ENCODE measurements at places on chromosomes 6 and 20. TPM values are rescaled to one million over a fixed set of nuclear protein-coding genes. Genes with fewer than 3 reads are reported as not detected.
A peak's percentile ranks its signal among the peaks of the same experiment; 100 is the strongest.

GRCh38 chr6:22411376-22412105 is 114.7 kb upstream of the PRL start:
- H3K4me3 ChIP-seq = no peak overlapping the region
- H3K27me3 ChIP-seq = no peaks in the 10 kb centered on the region
- no peaks in the 10 kb centered on the region for H3K4me1 ChIP-seq
- no peak for DNase-seq

DNA sequence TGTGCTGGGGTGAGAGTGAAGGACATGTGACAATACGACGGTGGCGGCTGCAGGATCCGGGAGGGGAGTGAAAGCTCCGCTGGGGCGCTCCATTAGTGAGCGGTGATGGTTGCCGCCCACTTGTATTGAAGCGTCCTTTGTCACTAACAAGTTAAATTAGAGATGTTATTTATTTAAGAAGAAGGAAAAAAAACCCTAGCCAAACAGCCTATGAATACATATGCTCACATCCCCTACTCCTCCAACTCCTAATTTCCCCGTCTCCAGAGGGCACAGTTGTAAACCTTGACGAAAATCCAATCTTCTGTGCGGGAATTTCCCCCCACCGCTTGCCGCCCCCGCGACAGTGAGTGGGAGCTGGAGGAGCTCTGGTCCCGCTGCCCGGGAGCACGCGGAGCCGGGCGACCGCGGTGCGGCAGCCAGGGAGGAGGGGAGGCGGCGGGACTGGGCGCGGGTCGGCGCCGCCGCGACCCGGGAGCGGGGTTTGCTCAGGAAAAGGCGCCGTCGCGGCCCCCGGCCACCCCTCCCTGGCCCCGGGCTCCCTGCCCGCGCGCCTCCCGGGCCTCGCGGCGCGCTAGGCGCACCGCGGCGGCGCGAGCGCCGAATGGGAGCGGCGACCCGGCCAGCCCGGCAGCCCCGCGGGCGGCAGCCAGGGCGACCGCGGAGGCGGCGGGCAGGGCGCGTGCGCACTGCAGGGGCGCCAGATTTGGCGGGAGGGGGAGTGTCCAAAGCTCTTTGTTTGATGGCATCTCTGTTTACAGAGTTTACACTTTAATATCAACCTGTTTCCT is at the start of gene MYB:
MYB (plus strand) TSS at position 767 of the 791 bp plus-strand sequence. CDS start 206 bp downstream, outside the sequence.
- H3K4me1 ChIP-seq = peaks cover 28% of the 10 kb centered on the region
- peak within 1 kb of the TSS; percentile 26 for H3K4me3 ChIP-seq
- peaks cover 21% of the 10 kb centered on the region for H3K27me3 ChIP-seq
- DNase-seq = no peak
- no peaks in the 10 kb centered on the region for H3K36me3 ChIP-seq

Gene MUC21
- not detected for total RNA-seq

Gene FHL5
- total RNA-seq = 12.7 TPM

GRCh38 chr20:51377132-51377531 is 165.4 kb downstream of the NFATC2 start:
- peak; percentile 30 for DNase-seq
- H3K4me1 ChIP-seq = peaks cover 3% of the 10 kb centered on the region
- H3K4me3 ChIP-seq = no peak overlapping the region
- no peaks in the 10 kb centered on the region for H3K27me3 ChIP-seq
- no peaks in the 10 kb centered on the region for H3K36me3 ChIP-seq

Gene BPIFB2
- total RNA-seq = not detected

DNA sequence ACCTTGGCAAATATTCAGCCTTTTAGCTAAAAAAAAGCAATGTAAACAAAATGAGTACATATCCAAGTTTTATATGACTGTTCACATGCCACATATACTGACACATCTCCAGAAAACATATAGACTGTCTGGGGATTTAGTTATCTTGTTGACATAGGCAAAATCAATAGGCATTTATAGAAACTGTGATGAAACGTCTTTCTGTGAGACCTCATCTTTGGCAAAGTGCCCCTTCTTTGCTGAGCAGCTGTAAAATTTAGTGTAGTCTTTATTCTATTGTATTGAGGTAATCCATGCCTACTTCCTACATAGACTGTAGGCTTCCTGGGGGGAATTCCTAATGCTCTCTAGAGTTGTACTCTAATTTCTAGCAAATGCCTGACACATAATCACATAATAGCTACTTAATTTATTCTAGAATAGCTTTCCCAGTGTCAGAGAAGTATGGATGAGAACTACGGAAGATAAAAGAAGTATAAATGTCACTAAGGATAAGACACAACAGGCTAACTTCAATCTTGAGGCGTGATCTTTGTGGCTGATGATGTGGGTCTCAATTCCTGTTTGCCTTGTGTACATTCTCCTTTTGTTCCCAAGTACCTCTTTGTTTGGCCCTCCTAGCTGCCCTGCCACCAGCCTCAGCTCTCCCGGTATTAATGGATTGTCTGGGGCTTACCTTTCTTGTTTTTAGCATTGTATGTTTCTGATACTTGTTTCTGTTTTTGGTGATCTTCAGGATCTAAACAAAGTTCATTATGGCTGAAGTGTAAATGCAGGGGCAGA is 30.6 kb downstream of the PTCHD4 start:
- H3K27me3 ChIP-seq = no peaks in the 10 kb centered on the region
- no peaks in the 10 kb centered on the region for H3K36me3 ChIP-seq
- no peak for DNase-seq
- H3K4me3 ChIP-seq = no peak overlapping the region
- no peak overlapping the region for H3K27ac ChIP-seq
- no peaks in the 10 kb centered on the region for H3K4me1 ChIP-seq

Gene RGL2
- total RNA-seq = 33.2 TPM

GRCh38 chr20:52918311-52918710 is 53.8 kb upstream of the TSHZ2 start:
- no peaks in the 10 kb centered on the region for H3K4me1 ChIP-seq
- no peaks in the 10 kb centered on the region for H3K36me3 ChIP-seq
- no peak for DNase-seq

DNA sequence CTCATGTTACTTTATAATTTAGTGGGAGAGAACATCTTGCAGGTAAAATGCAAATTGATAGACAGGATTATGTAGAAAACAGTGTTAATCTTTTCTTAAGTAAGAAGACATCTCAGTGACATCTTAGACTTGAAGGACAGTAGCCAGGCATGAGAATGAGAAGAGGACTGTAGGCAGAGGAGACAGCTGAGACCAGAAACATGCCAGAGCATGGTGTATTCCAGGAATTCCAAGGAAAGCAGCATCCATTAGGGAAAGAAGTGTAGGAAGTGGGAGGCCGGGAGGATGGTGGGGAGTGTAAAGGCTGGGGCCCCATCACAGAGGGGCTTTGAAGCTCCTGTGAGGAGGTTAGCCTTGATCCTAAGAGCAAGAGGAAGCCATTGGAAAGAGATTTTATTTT is 225.6 kb downstream of the ARID1B start:
- no peak overlapping the region for H3K27ac ChIP-seq
- no peaks in the 10 kb centered on the region for H3K27me3 ChIP-seq
- no peak overlapping the region for H3K4me3 ChIP-seq
- no peaks in the 10 kb centered on the region for H3K4me1 ChIP-seq

DNA sequence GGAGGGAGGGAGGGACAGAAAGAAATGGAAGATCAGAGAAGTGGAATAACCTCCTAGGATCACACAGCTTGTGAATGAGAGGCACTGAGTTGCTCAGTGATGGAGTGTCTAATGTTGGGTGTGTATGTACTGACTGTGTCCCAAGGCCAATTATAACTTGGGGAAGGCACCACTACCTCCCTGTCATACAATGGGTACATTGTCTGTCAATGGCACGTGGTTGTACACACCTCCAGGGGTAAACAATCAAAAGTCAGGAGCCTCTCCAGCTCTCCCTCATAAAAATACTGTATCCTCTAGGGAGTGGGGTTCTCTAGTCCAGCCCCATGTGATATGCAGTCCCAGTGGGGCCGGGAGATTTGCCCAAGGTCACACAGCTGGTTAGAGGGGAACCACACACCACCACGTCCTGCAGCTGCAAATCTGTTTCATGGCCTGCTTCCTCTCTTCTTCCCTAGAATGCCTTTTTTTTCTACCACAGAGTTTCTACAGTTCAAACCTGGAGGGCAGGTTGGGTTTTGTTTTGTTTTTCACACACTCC is 112.5 kb downstream of the SNX5 start:
- no peak overlapping the region for H3K27ac ChIP-seq
- H3K4me1 ChIP-seq = no peaks in the 10 kb centered on the region
- DNase-seq = no peak
- no peaks in the 10 kb centered on the region for H3K27me3 ChIP-seq
- H3K36me3 ChIP-seq = no peaks in the 10 kb centered on the region

Gene BHLHE23
- total RNA-seq = not detected

GRCh38 chr6:109050012-109050411 is 44.6 kb downstream of the SESN1 start:
- no peak overlapping the region for H3K27ac ChIP-seq
- no peak overlapping the region for H3K4me3 ChIP-seq
- no peaks in the 10 kb centered on the region for H3K4me1 ChIP-seq
- no peaks in the 10 kb centered on the region for H3K36me3 ChIP-seq

Gene LRP11
- total RNA-seq = 17.8 TPM

Gene SUMO4
- 3.4 TPM for total RNA-seq

Gene CRIP3
- total RNA-seq = not detected

DNA sequence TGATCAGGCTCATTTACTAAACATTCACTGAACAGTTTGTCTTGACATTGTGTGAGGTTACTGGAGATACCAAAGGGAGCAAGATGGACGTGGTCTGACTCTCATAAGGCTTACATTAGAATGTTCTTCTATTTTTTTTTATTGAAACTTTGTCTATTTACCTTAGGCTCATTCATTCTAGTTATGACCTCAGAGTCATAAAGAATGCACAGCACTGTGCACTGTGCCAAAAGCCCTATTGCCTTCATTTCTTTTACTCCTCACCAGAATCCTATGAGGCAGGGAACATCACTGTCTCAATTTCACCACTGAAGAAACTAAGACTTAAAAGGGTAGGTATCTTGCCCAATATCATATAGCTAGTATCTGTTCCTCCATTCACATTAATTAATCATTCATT is 94.5 kb downstream of the MAP3K7 start:
- no peak overlapping the region for H3K27ac ChIP-seq
- H3K4me1 ChIP-seq = no peaks in the 10 kb centered on the region
- H3K4me3 ChIP-seq = no peak overlapping the region
- no peaks in the 10 kb centered on the region for H3K27me3 ChIP-seq

DNA sequence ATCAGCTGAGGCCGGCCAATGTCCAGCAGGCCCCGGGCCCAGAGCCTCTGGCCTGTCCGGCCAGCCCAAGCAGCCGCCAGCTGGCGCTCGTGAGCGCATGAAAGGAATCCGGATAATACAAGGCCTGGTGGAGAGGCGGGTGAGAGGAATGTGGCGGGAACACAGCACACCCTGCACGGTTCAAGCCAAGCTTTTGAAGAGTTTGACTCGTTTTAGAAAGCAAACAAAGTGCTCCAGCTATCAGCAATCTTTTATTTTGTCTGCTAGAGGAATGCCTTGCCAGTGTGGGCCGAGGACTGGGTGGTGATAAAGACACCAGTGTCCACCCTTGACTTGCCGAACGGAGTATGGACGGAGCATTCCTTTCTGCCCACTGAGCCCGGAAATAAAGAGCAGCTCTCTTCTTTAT is 9.3 kb upstream of the NEDD9 start:
- H3K4me1 ChIP-seq = no peaks in the 10 kb centered on the region
- peak; percentile 79 for DNase-seq
- no peaks in the 10 kb centered on the region for H3K36me3 ChIP-seq
- H3K27me3 ChIP-seq = no peaks in the 10 kb centered on the region
- no peak overlapping the region for H3K4me3 ChIP-seq

Gene CST4
- not detected for total RNA-seq

GRCh38 chr20:40471261-40471629 is 217.8 kb downstream of the MAFB start:
- no peaks in the 10 kb centered on the region for H3K36me3 ChIP-seq
- no peaks in the 10 kb centered on the region for H3K4me1 ChIP-seq
- no peak overlapping the region for H3K4me3 ChIP-seq
- H3K27ac ChIP-seq = no peak overlapping the region
- no peaks in the 10 kb centered on the region for H3K27me3 ChIP-seq

Gene C20orf144
- 0.66 TPM for total RNA-seq

- no peak overlapping the region for H3K4me3 ChIP-seq
- H3K27me3 ChIP-seq = no peaks in the 10 kb centered on the region
- peaks cover 94% of the 10 kb centered on the region for H3K36me3 ChIP-seq
- DNase-seq = no peak
- no peak overlapping the region for H3K27ac ChIP-seq
Observed at GRCh38 chr6:149593408-149593807, 27.2 kb downstream of the GINM1 start.

GRCh38 chr6:132364306-132365074 is 36.8 kb downstream of the MOXD1 start:
- no peaks in the 10 kb centered on the region for H3K27me3 ChIP-seq
- no peak overlapping the region for H3K4me3 ChIP-seq
- H3K27ac ChIP-seq = no peak overlapping the region
- H3K36me3 ChIP-seq = no peaks in the 10 kb centered on the region
- no peaks in the 10 kb centered on the region for H3K4me1 ChIP-seq

Gene HLA-DRB5
- total RNA-seq = 20.8 TPM

DNA sequence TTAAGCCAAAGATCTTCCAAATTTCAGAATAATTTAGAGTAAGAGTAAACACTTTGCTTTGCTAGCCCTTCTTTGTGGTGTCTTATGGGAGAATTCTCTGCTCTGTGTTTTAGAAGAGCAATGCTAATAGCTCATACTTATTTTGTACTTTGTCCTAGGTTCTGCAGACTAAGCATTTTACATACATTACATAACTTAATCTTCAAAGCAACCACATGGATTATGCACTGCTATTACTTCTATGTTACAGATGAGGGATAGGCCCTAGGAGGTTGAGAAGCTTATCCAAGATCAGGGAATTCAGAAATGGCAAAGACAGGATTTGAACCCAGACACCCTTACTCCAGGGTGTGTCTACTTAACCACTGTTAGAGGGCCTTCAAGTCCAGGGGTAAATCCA is 9.8 kb upstream of the CCDC170 start:
- no peak overlapping the region for H3K27ac ChIP-seq
- no peak overlapping the region for H3K4me3 ChIP-seq
- H3K36me3 ChIP-seq = no peaks in the 10 kb centered on the region
- no peaks in the 10 kb centered on the region for H3K4me1 ChIP-seq
- no peaks in the 10 kb centered on the region for H3K27me3 ChIP-seq
- no peak for DNase-seq

Gene MTRF1L
- 25.3 TPM for total RNA-seq

DNA sequence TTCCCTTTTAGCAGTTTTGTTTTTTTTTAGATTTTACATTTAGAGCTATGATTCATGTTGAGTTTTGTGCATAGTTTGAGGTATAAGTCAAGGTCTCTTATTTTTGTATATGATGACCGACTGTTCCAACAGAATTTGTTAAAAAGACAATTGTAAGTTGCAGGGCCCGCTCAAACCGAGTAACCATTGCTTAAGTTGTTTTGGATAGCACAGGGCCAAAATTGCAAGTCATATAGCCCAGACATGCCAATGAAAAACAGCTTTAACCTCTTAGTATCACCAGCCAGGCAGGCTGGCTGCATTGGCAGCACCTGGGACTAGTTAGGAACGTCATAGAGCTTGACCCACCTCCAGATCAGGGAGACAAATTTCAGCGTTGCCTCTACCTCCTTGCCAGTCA is 47.3 kb downstream of the PFDN4 start:
- H3K27ac ChIP-seq = no peak overlapping the region
- no peaks in the 10 kb centered on the region for H3K36me3 ChIP-seq
- H3K27me3 ChIP-seq = no peaks in the 10 kb centered on the region
- H3K4me1 ChIP-seq = no peaks in the 10 kb centered on the region
- DNase-seq = no peak
- H3K4me3 ChIP-seq = no peak overlapping the region

Gene LY6G6C
- not detected for total RNA-seq

Gene APOM
- not detected for total RNA-seq

Data from sigmoid colon (tissue), 7 donors.